Activated gamma-delta T cell treated with anti-CD3 and anti-CD28 coated beads, Interleukin-2, amount 50 U/mL, for 16 hours (primary cell): ENCODE measurements at places on chromosomes 4 and X.

GRCh38 chr4:94834501-94834900, 76.7 kb downstream of the BMPR1B start:
- no peak for DNase-seq

- DNase-seq, result no peak
These were observed 210.8 kb downstream of the ARHGAP10 start for GRCh38 chr4:147942729-147943128.

GRCh38 chr4:184506527-184507121, 32.3 kb upstream of the IRF2 start:
- DNase-seq, result no peak

GRCh38 chr4:158912806-158913205, 144.0 kb downstream of the FNIP2 start:
- no peak for DNase-seq

DNA sequence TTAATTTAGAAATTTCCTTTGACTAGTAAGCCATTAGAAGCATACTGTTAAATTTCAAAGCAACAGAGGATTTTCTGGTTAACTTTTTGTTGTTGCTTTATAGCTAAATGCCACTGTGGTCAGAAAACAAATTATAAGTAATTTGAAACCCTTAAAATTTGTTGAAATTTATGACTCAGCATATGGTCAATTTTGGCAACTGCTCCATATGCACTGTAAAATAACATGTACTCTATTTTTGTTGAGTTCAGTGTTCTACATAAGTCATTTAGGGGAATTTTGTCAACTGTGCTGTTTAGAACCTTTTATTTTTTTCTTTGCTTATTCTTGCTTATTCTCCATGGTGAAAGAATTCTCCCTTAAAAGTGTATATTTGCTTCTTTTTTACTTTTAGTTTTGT, 28.6 kb downstream of the SCLT1 start:
- no peak for DNase-seq

DNA sequence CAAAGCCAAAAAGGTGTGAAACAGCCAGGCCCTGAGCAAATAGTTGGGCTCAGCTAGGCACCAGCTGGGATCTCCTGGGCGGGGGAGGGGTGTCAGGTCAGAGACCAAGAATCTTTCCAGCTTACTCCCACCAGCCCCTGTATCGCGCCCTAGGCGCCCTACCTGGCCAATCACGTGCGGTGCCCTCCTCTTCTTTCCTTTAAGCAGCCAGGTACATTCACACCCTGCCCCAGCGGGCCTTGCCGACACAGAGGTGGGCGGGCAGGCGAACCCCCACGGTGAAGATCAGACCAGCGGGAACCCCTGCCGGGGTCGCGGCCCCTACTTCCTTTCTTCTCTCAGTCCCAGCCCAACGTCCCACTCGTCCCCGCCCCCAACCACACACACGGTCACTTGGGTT, 9.1 kb downstream of the ARHGAP36 start:
- DNase-seq, result no peak

DNA sequence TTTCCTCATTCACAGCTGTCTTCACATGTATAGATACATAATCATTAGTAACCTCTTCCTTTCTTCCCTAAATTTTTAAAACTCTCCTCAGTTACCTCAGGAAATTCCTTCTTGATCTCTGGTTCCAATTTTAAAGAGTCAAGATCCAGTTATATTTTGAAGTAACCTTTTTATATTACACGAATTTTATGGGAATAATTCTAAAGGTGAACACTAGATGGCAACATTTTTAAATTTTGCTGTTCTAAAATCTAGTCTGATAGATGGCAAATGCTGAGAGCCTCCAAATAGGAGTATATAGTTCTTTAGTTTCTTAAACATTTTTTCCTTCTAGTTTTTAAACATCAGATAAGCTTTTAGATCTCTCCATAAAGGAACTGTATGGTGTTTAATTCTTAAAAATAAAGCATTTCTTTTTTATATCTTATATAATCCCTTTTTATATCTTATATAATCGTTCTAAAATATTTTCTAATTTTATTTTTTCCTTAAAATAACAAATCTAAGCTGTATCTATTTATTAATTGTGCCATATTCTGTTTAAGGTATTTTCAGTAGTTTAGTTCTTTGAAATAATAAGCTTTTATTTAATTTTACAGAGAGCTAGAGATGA, 37.9 kb upstream of the PAPSS1 start:
- DNase-seq, result no peak

- DNase-seq, result no peak
These were observed 8.0 kb upstream of the CCDC110 start for GRCh38 chr4:185479507-185479971.

GRCh38 chr4:58064653-58065052, 954.5 kb upstream of the IGFBP7 start:
- DNase-seq, result no peak

DNA sequence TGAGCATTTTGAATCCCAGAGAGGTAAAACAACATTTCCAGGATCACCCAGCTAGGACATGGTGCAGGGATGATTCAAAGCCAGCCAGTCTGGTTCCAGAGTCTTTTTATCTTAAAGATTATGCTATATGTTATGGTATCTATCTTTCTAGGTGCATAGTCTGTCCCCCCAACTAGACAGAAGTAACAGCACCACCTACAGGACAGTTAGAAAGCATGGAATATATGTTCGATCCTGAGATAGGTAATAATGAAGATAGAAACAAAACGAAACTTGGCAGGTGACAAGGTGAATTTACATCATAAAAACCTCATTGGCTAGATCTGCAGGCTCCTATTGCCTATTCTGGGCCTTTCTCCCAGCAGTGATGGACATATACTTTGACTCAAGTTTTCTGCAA, 723.2 kb downstream of the SMARCA1 start:
- no peak for DNase-seq
